Activated naive CD8-positive, alpha-beta T cell treated with anti-CD3 and anti-CD28 coated beads for 36 hours (primary cell): ENCODE measurements at places on chromosomes 7 and 10. TPM values are rescaled to one million over a fixed set of nuclear protein-coding genes. Genes with fewer than 3 reads are reported as not detected.

DNA sequence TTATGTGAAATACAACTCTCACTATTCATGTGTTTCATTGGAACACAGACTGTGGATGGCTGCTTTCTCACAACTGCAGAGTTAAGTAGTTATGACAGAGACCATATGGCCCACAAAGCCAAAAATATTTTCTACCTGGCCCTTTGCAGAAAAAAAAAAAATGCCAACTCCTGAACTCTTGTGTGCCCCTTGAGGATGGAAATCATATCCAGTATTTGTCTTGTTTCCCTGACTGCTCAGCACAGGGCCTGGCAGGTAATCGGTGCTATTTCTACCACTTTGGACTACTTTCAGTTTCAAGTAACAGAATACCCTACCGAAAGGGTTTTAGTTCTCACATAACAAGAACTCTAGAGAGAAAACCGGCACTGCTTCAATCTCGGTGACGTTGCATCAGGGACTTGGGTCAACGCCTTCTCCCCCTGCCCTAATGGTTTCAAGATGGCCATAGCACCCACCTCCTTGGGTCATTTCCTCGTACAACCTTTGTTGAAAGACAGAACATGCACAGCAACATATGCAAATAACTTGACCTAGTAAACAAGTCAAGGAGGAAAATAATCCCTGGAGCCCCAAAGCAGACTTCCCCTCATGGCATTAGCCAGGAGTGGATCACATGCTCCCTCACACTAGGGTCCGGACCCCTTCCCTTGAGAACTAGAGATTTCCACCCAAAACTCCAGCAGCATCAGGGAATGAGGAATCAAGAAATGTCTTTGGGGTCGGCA lies 11.8 kb upstream of the GPNMB start:
- H3K27me3 ChIP-seq: no peaks in the 10 kb centered on the region
- no peak overlapping the region for H3K4me3 ChIP-seq
- no peak overlapping the region for H3K27ac ChIP-seq

DNA sequence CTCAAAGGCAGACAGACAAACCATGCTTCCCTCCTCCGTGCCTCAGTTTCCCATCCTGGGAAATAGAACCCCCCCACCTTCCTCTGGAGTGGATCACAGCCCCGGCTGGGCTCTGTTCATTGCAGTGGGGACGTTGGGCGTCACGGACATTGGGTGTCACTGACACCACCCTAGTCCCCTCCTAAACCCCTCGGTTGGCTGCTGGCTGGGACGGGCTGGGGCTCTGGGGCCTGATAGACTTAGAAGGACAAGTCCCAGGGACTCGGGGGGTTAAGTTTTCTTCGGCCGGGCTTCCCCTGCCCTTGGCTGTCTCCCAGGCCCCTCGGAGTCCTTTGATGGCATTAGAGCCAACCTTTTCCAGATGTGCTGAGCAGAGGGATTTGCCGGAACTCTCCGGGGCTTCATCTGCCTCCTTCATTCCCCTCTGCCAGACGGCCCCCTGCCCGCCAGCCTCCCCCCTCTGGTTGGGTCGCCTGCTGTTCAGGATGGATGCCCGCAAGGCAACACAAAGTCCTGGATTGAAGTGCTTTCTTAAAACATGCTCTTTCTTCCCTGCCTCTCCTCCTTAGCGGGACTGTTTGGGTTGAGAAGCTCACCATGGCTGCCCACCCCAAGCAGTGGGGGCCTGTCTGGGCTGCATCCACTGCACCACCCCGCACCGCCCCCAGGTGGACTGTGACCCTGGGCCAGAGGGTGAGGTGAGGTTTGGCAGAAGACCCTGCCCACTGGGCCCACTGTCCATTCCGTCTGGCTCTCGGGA lies 73.0 kb downstream of the COL26A1 start:
- no peak overlapping the region for H3K4me3 ChIP-seq
- peaks cover 25% of the 10 kb centered on the region for H3K27me3 ChIP-seq
- H3K27ac ChIP-seq: no peak overlapping the region
- no peaks in the 10 kb centered on the region for H3K4me1 ChIP-seq
- no peaks in the 10 kb centered on the region for H3K36me3 ChIP-seq

DNA sequence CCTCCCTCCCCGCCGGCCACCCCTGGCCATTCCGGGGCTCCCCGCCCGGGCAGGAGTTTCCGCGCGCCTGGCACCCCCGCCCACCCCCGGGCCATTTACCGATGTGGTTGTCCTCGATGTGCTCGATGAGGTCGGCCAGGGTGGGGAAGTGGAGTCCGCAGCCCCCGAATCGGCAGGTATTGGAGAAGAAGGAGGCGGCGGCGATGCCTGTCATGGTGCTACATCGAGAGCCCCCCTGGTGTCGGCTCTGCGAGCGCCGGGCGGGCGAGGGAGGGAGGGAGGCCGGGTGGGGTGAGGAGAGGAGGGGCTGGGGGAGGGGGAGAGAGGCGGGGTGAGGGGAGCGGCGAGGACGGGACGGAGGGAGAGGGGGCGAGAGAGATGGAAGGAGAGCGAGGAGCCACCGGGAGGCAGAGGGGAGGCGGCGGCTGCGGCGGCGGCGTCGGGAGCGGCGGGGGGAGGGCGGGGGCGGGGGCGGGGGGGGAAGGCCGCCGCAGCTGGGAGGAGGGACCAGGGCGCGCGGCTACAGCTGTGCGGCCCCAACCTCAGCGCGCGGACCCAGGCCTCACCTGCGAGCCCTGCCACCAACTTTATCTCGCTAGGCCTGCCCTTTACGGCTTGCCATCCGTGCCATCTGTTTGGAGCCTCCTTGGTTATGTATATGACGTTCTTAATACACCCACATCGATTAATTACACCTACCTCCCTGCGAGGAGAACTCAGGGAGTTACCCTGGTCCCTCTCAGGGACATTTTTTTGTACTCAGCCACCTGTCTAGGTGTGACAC lies at the start of gene JAZF1:
Gene JAZF1, minus strand, starts transcription at position 432 of the 784 bp plus-strand sequence.
- H3K36me3 ChIP-seq: peaks cover 1% of the 10 kb centered on the region
- H3K4me1 ChIP-seq: peaks cover 27% of the 10 kb centered on the region
- peak; percentile 61 for DNase-seq
- peak within 1 kb of the TSS; percentile 71 for H3K27ac ChIP-seq

- H3K4me1 ChIP-seq: peaks cover 9% of the 10 kb centered on the region
- no peaks in the 10 kb centered on the region for H3K36me3 ChIP-seq
- no peak overlapping the region for H3K4me3 ChIP-seq
- no peaks in the 10 kb centered on the region for H3K27me3 ChIP-seq
Measured at GRCh38 chr7:21407796-21408480, 19.9 kb upstream of the SP4 start.

DNA sequence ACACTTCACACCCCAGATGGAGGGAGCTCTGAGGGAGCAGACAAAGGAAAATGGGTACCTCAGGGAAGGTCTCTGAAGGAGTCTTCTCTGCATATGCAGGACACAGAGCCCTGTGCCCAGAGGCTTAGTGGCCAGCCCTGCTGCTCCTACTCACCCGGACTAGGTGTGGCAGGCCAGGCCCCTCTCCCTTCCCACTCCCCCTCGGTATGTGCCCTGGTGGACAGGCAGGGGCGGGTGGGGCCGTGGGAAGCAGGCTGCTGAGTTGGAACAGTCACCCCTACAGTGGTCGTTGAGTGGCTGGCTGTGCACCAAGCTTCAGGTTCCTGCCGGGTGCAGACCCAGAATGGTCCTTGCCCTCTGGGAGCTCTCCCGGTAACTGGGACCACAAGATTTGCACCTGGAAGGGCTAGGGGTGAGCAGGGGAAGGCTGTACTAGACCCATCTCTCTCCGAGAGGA lies 68.6 kb downstream of the ZMIZ1 start:
- H3K4me3 ChIP-seq: peak overlapping the region; percentile 74
- peak overlapping the region; percentile 87 for H3K27ac ChIP-seq
- DNase-seq: no peak
- H3K27me3 ChIP-seq: no peaks in the 10 kb centered on the region
- H3K36me3 ChIP-seq: no peaks in the 10 kb centered on the region
- H3K4me1 ChIP-seq: peaks cover 37% of the 10 kb centered on the region

GRCh38 chr7:37577412-37577811 lies 106.2 kb upstream of the GPR141 start:
- no peaks in the 10 kb centered on the region for H3K4me1 ChIP-seq
- peaks cover 10% of the 10 kb centered on the region for H3K27me3 ChIP-seq
- no peak overlapping the region for H3K27ac ChIP-seq
- no peak overlapping the region for H3K4me3 ChIP-seq

- H3K4me1 ChIP-seq: peaks cover 36% of the 10 kb centered on the region
- no peaks in the 10 kb centered on the region for H3K27me3 ChIP-seq
- peak overlapping the region; percentile 99 for H3K27ac ChIP-seq
Measured at GRCh38 chr7:107890493-107890961, 456 bp upstream of the DLD start.

GRCh38 chr10:112369495-112370423 lies 4.2 kb upstream of the ACSL5 start:
- H3K4me1 ChIP-seq: peaks cover 27% of the 10 kb centered on the region
- no peaks in the 10 kb centered on the region for H3K27me3 ChIP-seq
- no peak overlapping the region for H3K4me3 ChIP-seq
- H3K27ac ChIP-seq: no peak overlapping the region
- H3K36me3 ChIP-seq: no peaks in the 10 kb centered on the region
- no peak for DNase-seq

DNA sequence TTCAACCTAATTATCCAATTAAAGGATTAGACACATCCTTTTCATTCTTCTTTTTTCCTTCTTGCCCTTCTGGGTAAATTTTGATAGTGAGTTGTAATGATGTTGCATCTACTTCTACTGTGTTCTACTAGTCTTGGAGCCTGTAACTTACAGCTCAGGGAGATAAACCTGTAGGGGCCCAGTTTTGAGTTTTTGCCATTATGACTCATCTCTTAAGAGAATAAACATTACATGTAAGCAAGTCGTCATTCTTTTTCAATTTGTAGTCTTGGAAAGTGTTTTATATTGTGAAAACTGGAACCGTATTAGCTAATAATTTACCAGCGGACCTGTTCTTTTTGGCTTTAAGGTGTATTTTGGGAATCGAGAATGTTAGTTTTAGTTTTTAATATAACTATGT lies 89.7 kb upstream of the RPA3 start:
- H3K4me1 ChIP-seq: no peaks in the 10 kb centered on the region
- no peak overlapping the region for H3K4me3 ChIP-seq
- H3K36me3 ChIP-seq: peaks cover 5% of the 10 kb centered on the region
- H3K27ac ChIP-seq: no peak overlapping the region
- no peak for DNase-seq

- no peak for DNase-seq
- no peaks in the 10 kb centered on the region for H3K36me3 ChIP-seq
- peak overlapping the region; percentile 14 for H3K4me3 ChIP-seq
- peaks cover 11% of the 10 kb centered on the region for H3K4me1 ChIP-seq
- H3K27ac ChIP-seq: peak overlapping the region; percentile 59
- no peaks in the 10 kb centered on the region for H3K27me3 ChIP-seq
Measured at GRCh38 chr7:156903232-156903909, 10.4 kb upstream of the LMBR1 start.

GRCh38 chr10:109386101-109386500 lies 537.2 kb downstream of the XPNPEP1 start:
- H3K27me3 ChIP-seq: no peaks in the 10 kb centered on the region
- H3K36me3 ChIP-seq: no peaks in the 10 kb centered on the region
- no peak overlapping the region for H3K4me3 ChIP-seq
- H3K4me1 ChIP-seq: no peaks in the 10 kb centered on the region

DNA sequence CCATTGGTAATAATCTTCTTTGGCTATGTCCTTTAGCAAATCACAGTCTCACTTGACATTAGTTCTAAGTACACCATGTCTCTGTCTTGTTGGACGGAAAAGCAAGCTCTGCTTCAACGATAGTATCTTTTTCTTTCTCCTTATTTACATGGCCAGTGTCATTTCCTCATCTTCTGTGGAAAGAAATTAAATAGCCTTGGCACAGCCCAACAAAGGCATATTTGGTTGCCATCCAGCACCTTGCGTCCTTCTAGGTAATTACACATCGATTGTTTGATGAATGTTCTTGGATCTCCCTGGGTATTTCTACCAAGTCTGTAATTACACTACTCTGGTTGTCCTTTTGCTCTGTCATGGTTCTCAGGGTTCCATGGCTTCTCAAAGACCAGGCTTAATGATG lies 183.1 kb downstream of the CHN2 start:
- H3K27me3 ChIP-seq: no peaks in the 10 kb centered on the region
- H3K27ac ChIP-seq: no peak overlapping the region

GRCh38 chr10:103086261-103086660 lies 106.8 kb downstream of the NT5C2 start:
- no peak for DNase-seq
- H3K36me3 ChIP-seq: peaks cover 5% of the 10 kb centered on the region
- no peak overlapping the region for H3K4me3 ChIP-seq
- no peaks in the 10 kb centered on the region for H3K27me3 ChIP-seq
- no peaks in the 10 kb centered on the region for H3K4me1 ChIP-seq

DNA sequence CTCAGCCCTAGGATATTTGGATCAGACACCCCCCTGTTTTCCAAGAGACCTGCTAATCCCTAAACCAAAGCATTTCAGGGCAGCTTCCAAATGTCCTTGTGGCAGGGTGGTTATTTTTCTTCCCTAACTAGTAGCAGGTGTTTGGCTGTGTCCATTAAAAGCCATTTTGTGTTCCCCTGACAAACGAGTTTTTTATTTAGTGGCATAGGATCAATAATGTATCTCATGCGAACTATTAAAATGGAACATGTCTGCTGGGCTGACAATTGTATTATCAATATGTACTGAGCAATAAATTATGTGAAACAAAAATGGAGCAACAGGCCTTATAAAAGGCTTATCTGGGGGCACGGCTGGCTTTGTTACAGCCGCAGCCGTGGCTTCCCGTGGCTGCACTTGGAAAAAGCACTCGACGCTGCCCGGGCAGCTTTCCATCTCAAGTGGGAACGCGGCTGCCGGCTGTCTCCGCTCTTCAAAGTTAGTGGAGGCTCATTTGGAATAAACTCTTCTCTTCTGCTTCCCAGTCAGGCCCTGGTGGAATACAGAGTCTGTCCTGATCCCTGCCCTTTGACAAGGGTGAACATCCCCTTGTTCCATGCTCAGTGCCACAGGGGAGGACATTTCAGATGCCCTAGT lies 554.3 kb downstream of the TYW1 start:
- H3K27me3 ChIP-seq: no peaks in the 10 kb centered on the region
- no peak for DNase-seq
- no peaks in the 10 kb centered on the region for H3K4me1 ChIP-seq
- no peaks in the 10 kb centered on the region for H3K36me3 ChIP-seq

GRCh38 chr10:118752409-118752808 lies 2.4 kb downstream of the CACUL1 start:
- H3K36me3 ChIP-seq: peaks cover 22% of the 10 kb centered on the region
- peaks cover 38% of the 10 kb centered on the region for H3K4me1 ChIP-seq
- H3K4me3 ChIP-seq: peak overlapping the region; percentile 95
- no peak for DNase-seq
- peaks cover 4% of the 10 kb centered on the region for H3K27me3 ChIP-seq

DNA sequence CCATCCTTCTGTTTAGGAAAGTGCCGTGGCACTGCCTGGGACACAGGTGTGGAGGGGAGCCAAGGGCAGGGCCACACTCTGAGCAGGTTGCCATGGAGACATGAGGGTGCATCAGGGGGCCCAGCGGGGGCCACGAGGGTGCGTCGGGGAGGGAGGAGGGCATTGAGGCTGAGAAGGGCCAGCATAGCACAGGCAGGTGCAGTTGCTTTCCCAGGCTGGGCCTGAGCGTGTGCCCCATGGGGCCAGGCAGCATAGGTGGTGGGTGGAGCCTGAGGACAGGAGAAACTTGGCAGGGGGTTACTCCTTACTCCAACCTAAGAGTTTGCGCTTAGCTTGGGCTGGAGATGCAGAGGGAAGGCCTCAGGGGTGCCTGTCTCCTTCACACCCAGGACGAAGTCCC lies 15.2 kb downstream of the YKT6 start:
- no peak for DNase-seq
- no peak overlapping the region for H3K27ac ChIP-seq

TMEM270 gene
- total RNA-seq: not detected

HOXA2 gene
- not detected for total RNA-seq

TWIST1 gene
- not detected for total RNA-seq

MMD2 gene
- not detected for total RNA-seq

CNNM1 gene
- total RNA-seq: 0.70 TPM

CLCN1 gene
- not detected for total RNA-seq
